Tongue (tissue), 3 donors: ENCODE measurements at places on chromosomes 12 and 14. TPM values are rescaled to one million over a fixed set of nuclear protein-coding genes. Genes with fewer than 3 reads are reported as not detected.

Gene MSI1
- 0.31 TPM for total RNA-seq

GRCh38 chr12:89947437-89948270, 239.0 kb upstream of the ATP2B1 start:
- peak; percentile 53 for DNase-seq

- no peak for DNase-seq
Observed at GRCh38 chr12:94674051-94674451, 23.7 kb upstream of the TMCC3 start.

Gene DHRS2
- not detected for total RNA-seq

DNA sequence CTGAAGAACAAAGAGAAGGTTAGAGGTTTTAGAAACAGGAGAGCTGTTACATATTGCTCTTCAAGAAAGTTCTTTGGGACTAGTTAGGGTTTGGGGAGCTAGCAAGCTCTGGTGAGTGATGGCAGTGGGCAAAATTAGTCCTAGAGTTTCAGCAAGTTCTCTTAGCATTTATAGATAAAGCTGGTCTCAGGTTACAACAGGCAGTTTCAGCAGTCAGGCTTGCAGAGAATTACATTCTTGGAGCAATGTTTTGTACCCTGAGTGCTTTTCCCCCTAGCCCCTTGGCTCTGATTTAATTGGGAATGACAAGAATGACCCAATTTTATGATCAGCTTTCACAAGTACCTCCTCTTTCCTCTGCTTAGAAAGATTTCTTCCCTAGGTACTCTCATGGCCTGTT, 21.4 kb upstream of the EID3 start:
- no peak for DNase-seq

- DNase-seq = no peak
Observed at GRCh38 chr14:67524634-67524963, 8.5 kb upstream of the PLEKHH1 start.

- peak; percentile 66 for DNase-seq
Observed at GRCh38 chr14:94009767-94010166, 12.7 kb downstream of the CCDC197 start.

DNA sequence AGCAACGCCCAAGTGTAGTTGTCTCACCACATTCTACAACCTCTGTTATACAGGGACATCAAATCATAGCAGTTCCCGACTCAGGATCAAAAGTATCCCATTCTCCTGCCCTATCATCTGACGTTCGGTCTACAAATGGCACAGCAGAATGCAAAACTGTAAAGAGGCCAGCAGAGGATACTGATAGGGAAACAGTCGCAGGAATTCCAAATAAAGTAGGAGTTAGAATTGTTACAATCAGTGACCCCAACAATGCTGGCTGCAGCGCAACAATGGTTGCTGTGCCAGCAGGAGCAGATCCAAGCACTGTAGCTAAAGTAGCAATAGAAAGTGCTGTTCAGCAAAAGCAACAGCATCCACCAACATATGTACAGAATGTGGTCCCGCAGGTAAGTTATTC, 123.0 kb downstream of the ARID2 start:
- DNase-seq = no peak

DNA sequence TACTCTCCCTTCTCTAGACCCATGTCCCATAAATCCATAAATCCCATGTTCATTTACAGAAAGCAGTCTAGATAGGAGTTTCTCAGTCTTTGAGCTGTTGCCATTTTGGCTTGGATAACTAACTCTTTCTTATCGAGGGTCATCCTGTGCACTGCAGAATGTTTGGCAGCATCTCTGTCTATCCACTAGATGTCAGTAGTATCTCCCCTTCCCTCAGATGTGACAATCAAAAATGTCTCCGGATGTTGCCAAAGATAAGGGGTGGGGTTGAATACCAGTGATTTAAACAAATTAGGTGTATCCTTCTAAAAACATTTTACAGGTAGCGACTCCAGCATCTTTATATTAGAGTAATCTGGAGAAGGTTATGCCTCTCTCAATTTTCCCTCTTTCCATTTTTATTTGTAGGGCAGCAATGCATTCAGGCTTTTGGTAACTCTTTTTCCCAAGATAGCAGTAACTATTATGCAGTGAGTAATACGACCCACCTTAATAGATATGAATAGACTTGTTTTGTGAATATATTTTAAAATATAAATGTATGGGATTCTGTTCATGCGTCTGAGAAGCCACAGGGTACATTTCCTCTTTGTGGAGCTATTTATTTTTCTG, 100.7 kb downstream of the LRRK2 start:
- no peak for DNase-seq

DNA sequence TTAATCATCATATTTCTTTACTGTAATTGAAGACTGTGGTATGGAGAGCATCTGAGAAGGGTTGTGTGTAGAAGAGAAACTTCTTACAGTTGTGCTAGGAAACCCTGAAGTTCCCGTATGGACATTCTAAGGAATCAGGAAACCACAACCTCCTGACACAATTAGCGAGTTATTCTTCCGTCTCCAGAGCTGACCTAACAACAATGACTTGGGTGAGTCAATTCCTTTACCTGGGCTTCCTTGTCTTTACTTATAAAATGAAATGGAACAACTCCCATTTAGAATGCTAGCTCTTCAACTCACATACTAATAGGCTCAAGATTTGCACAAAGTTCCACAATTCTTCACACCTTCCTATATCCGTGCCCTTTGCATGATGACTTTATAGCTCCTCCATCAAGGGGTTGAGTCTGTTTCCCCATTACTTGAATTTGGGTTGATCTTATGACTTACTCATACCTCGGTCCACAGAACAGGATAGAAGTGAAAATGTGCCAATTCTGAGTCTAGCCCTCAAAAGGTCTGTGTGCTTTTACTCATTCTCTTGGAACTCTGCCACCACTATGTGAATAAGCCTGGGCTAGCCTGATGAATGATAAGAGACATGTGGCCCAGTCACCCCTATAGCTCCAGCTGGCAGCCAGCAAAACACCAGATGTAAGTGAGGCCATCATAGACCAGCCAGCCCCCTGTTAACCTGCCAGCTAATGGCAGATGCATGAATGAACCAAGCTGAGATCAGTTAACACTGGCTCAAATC, 459.4 kb downstream of the ETNK1 start:
- DNase-seq = peak; percentile 37

GRCh38 chr14:28284546-28285300, 481.9 kb upstream of the FOXG1 start:
- no peak for DNase-seq
